Nucleus accumbens (tissue), 56 donors: ENCODE measurements at places on chromosomes 16 and 17.

- no peak for DNase-seq
Measured at GRCh38 chr17:29163563-29163962, 16.6 kb downstream of the MYO18A start.

DNA sequence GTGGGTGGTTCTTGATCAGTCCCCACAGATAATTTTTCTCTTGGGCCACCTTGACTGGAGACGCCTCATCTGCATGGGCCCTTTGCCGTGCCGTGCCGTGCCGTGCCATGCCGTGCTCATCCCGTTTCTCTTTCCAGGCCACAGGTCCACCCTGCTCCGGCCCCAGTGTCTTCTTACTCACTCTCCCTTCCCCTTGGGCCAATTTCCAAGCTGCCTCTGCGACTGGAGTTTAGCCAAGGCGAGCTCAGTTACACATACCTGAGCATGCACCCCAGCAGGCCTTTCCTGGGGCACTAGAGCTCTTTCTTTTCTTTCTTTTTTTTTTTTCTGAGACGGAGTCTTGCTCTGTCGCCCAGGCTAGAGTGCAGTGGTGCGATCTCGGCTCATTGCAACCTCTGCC lies 40.5 kb upstream of the MGAT5B start:
- DNase-seq = no peak

- DNase-seq = no peak
Measured at GRCh38 chr17:38753071-38753506, 548 bp downstream of the PSMB3 start.

GRCh38 chr16:73067671-73068540 lies 20.0 kb upstream of the ZFHX3 start:
- no peak for DNase-seq

DNA sequence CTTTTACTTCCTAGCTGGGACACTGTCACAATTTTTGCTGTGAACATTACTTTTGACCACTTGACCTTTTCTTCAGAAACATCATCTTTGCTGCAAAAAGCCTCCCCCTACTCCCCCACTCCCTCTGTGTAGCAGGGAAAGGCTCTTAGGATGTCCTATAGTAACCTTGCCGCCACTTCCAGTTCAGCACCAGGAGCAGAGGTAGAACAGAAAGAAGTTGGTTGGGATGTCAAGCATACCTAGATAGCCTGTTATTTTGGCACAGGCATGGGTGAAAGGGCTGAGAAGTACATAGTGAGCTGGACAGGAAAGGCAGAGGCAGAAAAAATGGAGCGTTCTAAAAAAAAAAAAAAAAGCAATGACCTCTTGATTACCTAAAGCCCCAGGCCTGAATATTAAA lies 31.3 kb downstream of the SMIM36 start:
- DNase-seq = no peak

- DNase-seq = peak; percentile 92
Measured at GRCh38 chr17:20908313-20909267, 134.2 kb downstream of the USP22 start.

GRCh38 chr16:86786338-86786737 lies 208.0 kb downstream of the FOXL1 start:
- DNase-seq = no peak

DNA sequence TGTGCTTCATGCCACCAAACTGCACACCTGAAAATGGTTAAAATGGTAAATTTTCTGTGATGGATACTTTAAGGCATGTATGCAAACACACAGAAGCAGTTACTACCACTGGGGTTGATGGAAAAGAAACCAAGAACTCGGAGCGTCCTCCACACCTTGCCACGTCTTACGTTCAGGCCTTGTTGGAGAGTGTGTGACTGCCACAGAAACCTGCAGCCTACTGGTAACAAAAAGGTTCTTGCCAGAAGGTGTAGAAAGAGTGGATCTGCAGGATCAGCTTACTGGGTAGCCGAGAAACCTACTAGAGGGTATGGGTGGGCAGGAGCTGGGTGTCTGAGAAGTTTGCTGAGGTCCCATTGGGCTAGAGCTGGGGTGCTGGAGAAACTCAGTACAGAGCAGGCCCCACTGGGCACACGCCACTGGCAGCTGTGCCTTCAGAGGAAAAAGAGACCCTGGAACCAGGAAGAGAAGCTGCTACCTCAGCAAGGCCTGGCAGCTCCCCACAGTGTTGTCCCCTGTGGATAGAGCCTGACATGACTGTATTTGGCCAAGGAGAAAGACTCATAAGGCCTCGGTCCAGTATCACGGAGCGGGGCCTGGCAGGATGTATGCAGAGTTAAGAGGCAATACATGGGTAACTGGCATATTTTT lies 204.6 kb downstream of the SEC14L1 start:
- no peak for DNase-seq

DNA sequence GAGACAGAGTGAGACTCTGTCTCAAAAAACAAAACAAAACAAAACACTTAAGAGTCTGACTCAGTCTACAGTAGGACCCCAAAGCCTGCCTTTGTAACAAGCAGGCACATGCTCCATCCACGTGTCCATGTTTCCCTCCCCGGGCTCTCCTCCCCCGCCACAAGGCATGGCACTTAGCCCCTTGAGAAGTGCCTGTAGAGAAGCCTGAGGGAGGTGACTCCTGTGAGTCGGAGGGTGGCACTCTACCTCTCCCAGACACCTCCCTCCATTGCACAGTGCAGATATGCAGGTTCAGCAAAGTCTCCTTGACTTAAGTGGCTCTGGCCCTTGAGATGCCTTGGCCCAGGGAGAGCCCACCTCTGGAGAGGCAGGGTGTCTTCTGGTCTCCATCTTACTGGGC lies 6.8 kb downstream of the FHOD1 start:
- no peak for DNase-seq

GRCh38 chr16:74573622-74574021 lies 33.3 kb downstream of the GLG1 start:
- no peak for DNase-seq

- DNase-seq = no peak
Measured at GRCh38 chr16:64627288-64627687, 494.6 kb downstream of the CDH11 start.

DNA sequence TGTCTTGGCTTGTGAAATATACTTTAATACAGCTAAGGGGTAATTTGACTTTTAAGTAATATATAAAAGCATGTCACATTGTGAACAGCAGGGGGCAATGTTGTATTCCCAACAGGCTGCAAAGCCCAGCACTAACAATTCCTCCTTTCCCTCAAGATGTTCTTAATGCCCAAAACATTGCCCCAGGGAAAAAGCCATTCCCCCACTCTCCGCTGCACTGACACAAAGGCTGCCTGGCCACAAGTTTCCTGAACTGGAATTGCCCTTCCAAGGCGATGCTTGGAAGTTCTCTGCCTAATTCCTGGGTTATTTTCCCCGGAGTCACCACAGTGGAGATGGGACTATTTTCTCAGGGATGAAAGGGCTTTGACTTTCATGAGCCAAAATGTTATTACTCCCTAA lies 27.2 kb downstream of the CLEC16A start:
- no peak for DNase-seq

DNA sequence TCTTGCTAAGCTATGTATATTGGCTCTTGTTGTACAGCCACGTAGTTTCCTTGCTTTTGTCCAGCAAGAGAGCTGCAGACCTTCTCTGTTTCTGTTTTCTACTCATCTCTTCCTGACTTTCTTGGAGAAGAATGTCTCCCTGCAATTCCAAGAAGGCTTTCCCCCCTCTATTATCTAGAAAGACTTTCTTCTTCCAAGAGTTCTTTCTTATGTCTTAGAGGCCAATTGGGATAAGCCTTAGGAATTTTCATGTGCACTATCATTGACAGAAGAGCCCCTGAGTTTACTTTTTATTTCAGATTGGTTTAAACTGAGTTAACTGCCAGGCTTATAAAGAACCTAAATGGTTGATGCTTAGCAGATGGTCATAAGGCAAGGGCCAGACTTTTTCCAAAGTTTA lies 9.0 kb downstream of the CAPNS2 start:
- no peak for DNase-seq

DNA sequence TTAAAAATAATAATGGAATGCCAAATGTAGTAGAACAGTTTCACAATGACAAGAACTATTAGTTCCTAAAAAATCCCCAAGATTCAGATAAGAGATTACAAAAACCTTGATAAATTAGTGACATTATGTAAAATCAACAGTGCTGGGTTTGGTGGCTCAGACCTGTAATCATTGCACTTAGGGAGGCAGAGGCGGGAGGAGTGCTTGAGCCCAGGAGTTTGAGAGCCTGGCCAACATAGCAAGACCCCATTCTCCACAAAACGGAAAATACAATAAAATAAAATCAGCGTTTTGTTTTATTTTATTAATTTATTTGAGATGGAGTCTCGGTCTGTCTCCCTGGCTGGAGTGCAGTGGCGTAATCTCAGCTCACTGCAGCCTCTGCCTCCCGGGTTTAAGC lies 4.1 kb downstream of the CARD14 start:
- no peak for DNase-seq

DNA sequence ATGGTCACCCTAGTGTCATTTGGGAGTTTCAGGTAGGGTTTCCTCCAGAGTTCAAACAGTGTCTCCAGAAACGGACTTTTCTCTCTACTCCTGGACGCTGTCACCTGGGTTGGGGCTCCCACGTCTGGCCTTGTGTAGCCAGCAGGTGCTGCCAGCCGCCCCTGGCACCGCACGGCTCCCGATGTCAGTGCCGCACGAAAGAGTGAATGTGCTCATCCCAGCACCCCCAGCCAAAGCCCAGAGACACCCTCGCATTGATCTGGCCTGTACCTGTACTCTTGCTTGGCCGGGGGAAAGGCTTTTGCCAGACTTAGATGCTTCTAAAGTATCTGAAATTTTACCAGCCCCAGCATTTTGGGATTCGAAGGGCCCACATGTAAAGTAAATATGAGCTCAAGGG lies 351.9 kb downstream of the C16orf95 start:
- DNase-seq = no peak

GRCh38 chr16:78522327-78522726 lies 422.9 kb downstream of the WWOX start:
- no peak for DNase-seq

DNA sequence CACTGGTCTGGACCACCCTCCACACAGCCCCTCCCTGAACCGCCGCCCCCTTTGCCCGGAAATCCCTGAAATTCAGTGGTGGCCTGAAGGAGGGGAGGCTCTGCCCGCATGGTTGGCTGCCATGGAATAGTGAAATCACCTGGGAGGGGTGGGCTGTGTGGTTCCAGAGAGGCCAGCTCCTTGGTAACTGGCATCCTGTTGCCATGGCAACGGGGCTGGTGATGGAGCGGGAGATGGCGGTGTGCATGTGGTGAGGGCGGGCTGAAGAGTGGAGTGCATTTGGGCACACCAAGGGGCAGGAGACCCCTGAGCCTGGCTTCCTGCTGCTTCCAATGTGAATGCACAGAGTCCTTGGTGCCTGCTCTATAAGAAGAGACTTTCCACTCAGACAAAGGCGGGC lies 2.4 kb downstream of the EFNB3 start:
- no peak for DNase-seq
